NCI-H1105 treated with DMSO at 0.1 percent for 48 hours (cell line): ENCODE measurements at places on chromosomes 5 and 9.

DNA sequence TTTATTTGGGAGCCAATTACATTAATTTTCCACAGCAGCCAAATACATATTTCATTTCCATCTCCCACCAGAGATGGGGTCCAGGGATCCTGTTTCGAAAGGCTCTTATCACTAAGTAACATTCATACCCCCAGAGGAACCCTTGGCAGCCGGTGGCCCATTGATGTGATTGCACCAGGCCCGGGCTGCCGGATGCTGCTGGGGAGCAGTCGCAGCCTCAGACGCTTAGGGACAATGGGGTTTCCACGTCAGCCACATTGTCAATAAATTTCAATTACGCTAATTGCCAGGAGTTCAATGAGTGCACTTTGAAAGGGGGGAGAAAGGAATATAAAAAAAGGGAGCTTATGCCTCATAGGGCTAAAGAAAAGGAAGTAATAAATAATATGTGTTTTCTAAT lies 478.8 kb upstream of the ADAMTS16 start:
- peak; percentile 67 for DNase-seq

- DNase-seq: no peak
Measured at GRCh38 chr5:123283499-123283898, 139.7 kb downstream of the CEP120 start.

DNA sequence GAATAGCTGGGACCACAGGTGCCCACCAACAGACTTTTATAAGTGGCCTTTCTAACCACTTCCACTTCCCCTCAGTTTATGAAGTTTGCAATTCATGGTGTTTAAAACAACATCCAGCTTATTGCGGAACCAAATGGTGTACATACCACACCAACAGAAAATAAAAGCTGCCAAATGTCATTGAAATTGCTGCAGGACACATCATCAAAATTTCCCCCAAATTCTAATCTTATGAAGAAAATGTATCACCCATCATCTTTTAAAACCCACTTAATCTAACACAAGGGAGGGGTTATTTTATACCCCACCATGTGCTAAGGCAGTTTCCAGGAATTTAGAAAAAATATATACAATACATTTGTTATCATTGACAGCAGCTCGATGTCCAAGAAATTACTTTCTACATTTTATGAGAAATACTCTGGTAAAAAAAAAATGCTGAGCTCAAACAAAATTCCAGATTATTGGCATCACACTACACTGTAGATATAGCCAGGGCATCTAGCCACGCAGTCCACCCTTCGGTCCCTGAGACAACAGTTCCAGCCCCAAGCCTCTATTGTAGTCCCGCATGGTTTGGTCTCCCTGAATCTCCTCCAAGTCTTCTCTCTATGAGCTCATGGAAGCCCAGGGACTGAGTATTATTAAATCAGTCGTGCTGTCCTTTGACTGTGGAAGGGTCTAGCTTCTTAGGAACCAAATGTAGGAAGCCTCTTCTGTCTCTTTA lies 372.8 kb upstream of the SLC30A5 start:
- no peak for DNase-seq

GRCh38 chr9:136024696-136025316 lies 63.6 kb upstream of the UBAC1 start:
- DNase-seq: no peak

- DNase-seq: no peak
Measured at GRCh38 chr9:82939451-82939850, 123.5 kb downstream of the RASEF start.

DNA sequence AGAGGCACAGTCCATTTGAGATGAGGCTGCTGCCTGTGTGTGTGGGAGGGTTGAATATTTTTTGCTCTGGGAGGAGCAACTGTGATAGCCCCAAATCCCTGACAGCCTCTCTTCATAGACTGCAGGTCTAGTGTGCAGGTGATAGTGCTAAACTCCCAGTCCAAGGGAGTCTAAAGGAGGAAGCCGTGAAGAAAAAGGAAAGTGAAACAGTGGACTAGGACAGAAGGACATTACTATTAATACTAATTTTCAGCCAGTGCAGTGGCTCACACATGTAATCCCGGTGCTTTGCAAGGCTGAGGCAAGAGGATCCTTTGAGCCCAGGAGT lies 295.0 kb downstream of the PDE4D start:
- DNase-seq: no peak

DNA sequence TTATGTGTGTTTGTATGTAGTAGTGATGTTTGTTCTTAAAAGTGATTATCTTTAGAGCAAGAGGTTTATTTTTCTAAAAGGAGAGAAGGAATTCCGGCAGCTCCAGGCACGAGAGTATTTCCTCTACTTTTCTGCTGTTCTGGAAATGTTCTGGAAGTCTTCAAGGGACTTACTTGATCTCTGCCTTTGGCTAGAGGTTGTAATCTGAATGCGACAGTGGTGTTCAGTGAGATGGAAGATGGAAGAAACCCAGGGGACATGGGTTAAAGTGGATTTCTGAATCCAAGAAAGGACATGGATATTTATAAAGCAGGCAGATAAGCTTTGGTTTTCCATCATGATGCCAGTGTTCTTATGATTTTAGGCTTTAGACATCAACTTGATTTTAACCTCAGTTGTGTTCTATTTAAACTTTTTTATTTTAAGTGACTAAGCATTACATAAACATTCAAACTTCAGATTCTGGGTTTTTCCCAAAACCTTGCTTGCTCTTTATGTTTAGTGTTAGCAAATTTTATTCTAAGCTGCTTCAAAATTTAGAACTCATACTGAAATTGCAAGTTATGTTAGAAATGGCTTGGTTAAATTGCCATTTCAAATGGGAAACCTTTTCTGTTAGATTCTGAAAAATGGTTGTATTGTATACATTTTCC lies 3.6 kb downstream of the GPR21 start:
- DNase-seq: no peak

DNA sequence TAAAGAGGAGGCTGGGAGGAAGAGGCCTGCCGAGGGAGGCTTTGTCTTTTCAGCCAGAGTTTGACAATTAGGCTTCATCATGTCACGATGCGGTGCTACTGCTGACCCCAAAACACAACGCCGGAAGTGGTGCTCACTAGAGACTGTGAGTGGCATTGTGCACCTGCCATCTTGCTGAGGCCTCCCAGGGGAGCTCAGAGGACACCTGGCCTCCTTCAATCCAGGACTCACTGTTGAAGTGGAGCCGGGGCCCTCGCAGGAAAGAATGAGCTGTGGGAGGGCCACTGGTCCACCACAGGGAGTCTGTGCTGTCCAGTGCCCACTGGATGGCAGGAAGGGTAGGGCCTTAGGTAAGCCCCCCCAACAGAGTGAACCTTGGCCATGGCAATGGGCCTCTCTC lies 12.7 kb upstream of the SLC25A48 start:
- peak; percentile 34 for DNase-seq

DNA sequence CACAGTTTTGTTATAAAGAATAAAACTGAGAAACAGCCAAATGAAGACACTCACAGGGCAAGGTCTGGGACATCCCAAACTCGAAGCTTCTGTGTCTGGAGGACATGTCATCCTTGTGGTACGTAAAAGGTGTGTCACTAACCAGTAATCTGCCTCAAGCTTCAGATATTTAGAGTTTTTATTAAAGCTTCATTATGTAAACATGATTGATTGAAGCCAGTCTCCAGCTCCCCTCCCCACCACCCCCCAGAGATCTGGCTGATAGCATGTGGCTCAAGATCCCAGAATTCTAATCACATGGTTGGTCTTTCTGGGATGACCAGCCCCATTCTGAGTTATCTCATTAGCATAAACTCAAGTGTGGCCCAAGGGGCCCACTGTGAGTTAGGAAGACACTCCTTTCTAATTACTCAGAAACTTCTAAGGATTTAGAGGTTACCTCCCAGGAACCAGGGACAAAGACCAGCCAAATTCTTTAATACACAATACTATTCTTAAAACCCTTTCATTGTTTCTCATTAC lies 31.4 kb upstream of the ERAP1 start:
- no peak for DNase-seq

GRCh38 chr5:171469326-171469725 lies 49.9 kb downstream of the FGF18 start:
- DNase-seq: peak; percentile 76

DNA sequence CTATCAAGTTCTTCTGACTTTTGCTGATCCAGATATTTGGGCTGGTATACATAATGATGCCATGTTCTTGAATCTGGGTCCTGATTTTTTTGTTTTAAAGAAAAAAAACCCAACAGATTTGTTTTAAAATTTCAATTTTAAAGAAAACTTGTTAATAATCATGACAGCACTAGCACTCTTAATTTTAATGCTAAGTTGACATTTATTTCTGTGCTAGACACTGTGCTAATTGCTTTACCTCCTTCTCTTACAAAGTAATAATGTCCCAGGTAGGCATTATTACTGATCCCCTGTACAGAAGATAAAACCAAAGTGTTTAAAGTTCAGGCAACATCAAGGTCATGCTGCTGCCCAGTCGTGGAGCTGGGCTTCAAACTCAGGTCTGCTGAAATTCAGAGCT lies 101.9 kb downstream of the ZNF608 start:
- DNase-seq: no peak

DNA sequence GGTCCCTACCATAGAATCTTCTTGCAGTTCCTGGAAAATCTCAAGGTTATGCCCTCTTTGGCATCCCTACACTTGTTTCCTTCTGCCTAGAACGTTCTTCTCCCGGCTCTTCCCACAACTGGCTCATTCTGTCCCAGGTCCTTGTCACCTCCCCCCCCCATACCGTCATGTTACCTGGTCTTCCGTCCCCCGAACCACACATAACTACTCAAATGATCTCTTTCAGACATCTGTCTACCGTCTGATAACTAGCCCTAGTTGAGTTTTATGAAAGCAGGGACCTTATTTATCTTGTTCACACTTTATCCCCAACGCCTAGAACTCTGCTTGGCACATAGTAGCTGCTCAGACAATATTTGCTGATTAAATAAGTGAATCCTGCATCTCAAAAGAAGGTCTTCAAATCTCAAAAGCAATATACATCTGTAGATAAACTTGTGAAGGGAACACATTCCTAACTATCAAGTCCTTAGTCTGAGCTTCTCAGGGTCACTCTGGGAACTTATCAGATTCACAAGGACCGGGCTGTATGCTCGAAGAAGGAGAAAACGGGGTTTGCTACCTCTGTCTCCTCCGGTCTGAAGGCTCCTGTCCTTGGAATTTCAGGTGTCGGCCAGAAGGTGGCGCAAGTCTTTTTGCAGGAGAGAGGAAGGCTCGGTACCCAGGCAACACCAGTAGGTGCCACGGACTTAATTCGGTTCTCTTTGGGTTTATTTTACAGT lies 30.0 kb downstream of the LCP2 start:
- DNase-seq: peak; percentile 47

DNA sequence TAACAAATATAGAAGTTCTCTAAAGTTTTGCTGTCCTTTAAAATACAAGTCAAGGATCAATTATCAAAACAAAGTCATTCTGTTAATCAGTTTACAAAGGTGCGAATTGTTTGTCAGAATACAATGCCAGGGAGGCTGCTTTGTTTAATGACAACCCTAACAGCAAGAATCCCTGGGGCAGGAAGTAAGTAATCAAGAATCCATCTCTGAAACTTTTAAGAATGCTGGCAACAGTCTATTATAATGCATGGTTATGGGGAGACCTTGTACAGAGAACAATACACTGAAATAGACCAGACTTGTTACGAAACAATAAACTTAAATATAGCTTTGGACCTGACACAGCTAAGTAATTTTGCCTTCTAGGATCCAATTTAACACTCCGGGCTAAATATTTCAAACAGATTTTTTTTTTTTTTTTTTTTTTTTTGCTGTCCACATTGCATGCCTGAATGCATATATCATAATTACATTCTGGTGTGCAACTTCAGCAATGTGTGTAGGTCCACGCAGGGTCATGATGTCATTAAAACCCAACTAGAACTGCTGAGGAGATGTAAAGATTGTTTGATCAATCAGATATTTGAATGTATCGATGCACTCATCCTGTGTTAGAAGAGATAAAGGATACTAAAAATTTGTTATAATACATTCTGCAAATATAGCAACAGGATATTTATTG lies 421.3 kb downstream of the CETN3 start:
- no peak for DNase-seq

- no peak for DNase-seq
Measured at GRCh38 chr5:33984178-33984577, 315 bp downstream of the SLC45A2 start.

DNA sequence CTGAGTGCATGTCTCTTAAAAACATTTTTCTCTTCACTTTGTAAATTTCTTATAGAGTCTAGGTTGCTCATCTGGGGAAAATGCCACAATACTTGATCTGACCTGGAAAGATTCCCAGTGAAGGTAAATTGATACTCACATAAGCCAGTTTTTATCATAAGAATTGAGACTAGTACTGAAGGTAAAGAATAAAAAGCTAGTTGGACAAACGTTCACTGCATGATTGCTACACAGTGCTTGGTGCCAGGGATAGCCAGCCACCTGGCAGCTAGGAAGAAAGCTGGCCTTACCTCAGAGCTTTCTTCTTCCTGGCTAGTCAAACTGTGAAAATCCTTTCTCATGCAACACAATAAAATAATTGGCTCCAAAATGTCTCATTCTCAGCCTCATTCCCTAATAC lies 77.1 kb downstream of the MUSK start:
- DNase-seq: peak; percentile 38

DNA sequence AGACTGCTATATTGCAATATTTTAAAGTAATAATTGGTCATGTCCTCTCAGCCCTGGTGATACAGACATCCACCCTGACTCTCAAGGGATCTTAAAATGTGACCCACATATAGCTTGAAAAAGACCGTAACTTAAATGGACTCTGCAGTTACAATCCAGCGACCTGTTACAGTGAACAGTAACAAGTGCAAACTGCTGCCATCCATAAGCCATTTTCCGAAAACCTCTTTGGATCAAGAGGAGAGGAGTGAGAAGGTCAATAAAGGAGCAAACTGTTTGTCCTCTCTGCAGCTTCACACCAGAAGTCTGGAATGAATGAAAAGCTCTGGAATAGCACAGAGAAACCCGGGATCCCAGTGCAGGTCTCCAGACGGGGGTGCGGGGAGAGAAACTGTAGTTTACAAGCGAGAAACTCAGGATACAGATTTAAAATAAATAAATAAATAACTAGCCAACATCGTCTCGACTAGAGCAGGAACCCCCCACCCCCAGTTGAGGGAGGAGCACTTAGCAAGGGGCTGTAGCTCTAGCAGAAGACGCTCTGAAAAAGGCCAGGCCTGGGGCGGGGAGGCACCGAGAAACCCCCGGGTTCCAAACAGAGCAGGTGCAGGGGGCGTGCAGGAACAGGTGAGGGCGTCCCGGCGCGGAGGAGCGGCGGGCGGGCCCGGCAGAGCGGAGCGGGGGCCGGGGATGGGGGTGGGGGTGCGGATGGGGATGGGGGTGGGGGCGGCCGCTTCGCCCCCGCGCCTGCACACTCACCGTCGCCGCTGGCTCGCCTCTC lies 572 bp downstream of the ZDHHC21 start:
- peak; percentile 67 for DNase-seq

DNA sequence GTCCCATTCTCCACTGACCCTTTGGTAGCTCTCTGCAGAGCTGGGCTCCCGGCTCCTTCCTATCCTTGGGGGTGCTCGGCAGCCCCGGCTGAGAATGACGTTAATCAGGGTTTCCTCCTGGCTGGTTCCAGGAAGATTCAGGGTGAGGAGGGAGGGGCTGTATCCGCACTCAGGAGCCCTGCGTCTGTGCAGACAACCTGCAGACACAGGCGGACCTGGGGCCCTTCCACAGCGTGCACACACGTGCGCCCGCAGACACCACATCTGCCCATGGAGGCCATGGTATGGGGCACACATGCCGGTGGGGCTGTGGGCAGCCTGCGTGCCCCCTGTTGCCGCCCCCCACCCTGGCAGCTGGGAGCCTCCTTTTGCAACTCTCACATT lies 66.6 kb upstream of the RNU6ATAC start:
- DNase-seq: no peak
